H9 (cell line): ENCODE measurements at places on chromosomes 4 and X.

DNA sequence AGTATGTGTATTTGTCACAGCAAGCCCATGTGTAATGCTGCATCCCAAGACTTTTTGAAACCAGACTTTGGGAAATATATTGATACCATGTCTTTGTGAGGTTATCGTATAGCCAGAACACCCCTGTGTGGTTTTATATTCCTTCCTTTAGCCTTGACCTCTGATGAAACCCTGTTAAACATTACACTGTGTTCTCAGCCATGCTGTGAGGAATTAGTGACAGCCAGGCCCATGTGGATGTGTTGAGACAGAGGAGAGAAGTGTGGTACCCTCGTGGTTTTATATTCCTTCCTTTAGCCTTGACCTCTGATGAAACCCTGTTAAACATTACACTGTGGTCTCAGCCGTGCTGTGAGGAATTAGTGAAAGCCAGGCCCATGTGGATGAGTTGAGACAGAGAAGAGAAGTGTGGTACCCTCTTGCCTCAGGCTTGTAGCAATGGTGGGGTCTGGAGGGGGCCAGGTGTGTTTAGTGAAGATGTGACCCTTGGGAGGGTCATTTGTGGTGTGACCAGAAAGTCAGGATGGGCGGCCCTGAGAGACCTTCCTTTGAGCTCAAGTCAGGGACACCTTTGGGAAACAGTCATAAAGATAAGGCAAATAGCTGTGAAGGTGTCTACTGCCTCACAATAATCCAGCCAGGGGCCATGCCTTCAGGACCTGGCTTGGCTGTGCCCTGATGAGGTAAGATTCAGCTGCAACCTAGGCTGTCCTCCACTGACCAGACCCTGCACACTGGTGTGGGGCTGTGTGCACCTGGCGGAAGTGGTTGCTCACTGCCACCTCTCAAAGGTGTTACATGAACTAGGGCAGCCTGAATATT is 110.0 kb downstream of the IRF2 start:
- no peak overlapping the region for H3K27ac ChIP-seq
- peaks cover 3% of the 10 kb centered on the region; the same call in 1 of the 2 replicates for H3K4me1 ChIP-seq
- no peaks in the 10 kb centered on the region for H3K36me3 ChIP-seq
- no peak overlapping the region for H3K4me3 ChIP-seq

DNA sequence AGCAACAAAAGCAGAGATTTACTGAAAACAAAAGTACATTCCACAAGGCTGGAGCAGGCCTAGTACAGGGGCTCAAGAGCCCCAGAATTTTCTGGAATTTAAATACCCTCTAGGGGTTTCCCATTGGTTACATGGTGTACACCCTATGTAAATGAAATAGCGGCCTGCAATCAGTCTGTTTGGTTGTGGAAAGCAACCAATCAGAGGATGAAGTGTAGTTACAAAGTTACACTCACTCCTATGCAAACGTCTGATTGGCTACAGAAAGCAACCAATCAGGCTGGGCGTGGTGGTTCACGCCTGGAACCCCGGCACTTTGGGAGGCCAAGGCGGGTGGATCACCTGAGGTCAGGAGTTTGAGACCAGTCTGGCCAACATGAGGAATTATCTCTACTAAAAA is 13.8 kb upstream of the TXLNG start:
- H3K27ac ChIP-seq: peak overlapping the region; percentile 98
- peak; percentile 90 for DNase-seq
- H3K4me3 ChIP-seq: peak overlapping the region; percentile 28; the same call in 1 of the 3 replicates
- no peaks in the 10 kb centered on the region for H3K27me3 ChIP-seq
- peaks cover 5% of the 10 kb centered on the region; the same call in 2 of the 3 replicates for H3K36me3 ChIP-seq

- H3K27me3 ChIP-seq: no peaks in the 10 kb centered on the region
- peaks cover 7% of the 10 kb centered on the region; the same call in 2 of the 3 replicates for H3K36me3 ChIP-seq
- no peak overlapping the region for H3K27ac ChIP-seq
- no peak overlapping the region for H3K4me3 ChIP-seq
- no peaks in the 10 kb centered on the region for H3K4me1 ChIP-seq
- no peak for DNase-seq
These were observed 1234.8 kb downstream of the ADGRL3 start for GRCh38 chr4:62434921-62435320.

DNA sequence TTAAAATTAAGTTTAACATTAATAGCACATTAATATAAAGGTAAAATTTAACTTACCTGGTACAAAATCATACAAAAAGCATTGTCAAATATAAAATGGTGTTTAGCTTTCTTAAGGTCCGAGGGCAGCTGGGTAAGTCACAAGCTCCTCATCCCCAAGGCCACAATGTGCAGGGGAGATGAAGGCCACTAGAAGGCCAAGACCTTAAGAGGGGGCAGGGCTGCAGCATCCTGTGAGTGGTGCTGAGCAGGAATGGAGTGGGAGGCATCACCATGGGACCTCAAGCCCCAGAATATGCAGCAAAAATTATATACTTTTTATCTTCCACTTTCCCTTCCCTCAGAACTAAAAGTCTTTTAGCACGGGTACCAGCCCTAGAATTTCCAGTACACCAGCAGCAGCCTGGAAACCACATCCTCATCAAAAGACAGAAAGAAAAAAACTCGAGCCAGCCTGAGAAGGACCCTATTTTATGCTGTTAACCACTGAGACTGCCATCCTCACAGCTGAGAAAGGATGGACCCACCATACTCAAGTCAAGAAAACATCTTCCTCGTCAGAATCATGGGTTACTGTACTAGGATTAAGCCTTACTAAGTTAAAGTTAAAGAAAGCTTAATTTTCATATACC is 13.0 kb upstream of the RHOXF2 start:
- H3K36me3 ChIP-seq: peaks cover 43% of the 10 kb centered on the region
- no peak overlapping the region for H3K27ac ChIP-seq
- no peak overlapping the region for H3K4me3 ChIP-seq
- no peaks in the 10 kb centered on the region for H3K27me3 ChIP-seq
- H3K4me1 ChIP-seq: no peaks in the 10 kb centered on the region
- DNase-seq: no peak

DNA sequence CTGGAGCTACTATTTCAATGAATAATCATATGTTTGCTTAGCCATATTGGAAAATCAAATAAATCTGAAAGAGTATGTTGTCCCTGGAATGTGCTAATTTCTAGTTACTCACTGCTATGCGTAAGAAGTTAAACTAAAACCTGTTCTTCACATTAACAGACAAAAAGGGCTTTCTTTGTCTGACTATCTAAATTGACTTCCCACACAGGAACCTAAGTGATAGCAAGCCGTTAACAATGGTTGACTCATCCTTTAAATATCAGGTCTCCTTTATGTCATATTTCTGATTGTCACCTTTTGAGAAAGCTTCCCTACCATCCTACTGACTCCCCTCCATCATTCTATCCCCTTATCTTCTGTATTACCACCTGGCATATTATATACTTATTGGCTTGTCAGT is 81.4 kb downstream of the AMELX start:
- DNase-seq: no peak
- H3K27ac ChIP-seq: no peak overlapping the region
- H3K27me3 ChIP-seq: no peaks in the 10 kb centered on the region
- no peaks in the 10 kb centered on the region; the same call in none of the 2 replicates for H3K36me3 ChIP-seq

DNA sequence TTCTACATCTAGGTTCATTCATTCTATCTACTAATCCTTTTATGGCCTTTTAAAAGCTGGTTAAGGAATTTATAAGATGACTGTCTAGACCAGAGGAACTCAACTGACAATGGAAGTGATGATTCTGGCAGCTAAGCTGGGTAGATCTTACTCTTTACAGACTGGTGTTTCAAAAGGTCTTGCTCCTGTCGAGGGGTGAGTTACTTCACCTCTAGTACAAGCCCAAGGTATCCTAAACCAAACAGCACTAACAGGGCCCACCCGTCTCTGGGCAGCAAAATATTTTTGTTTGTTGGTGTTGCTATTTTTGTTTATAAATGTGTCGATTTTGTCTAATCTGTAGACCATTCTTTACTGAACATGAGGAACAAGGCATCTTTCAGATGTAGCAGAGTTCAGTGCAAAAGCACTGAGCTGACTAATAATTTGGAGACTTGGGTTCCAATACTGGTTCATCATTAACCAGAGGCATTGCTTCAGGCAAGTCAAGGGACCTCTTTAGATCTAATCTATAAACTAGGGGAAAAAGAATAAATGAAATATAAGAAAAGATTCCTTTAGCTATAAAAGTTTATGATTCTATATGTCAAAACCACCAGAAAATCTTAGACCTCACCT is 90.3 kb upstream of the FRG1 start:
- no peak overlapping the region for H3K27ac ChIP-seq
- no peaks in the 10 kb centered on the region for H3K4me1 ChIP-seq
- peaks cover 2% of the 10 kb centered on the region; the same call in 2 of the 3 replicates for H3K36me3 ChIP-seq
- no peaks in the 10 kb centered on the region for H3K27me3 ChIP-seq
- H3K4me3 ChIP-seq: no peak overlapping the region

- no peak overlapping the region for H3K4me3 ChIP-seq
- no peak overlapping the region for H3K27ac ChIP-seq
- no peak for DNase-seq
- H3K27me3 ChIP-seq: no peaks in the 10 kb centered on the region
- no peaks in the 10 kb centered on the region for H3K4me1 ChIP-seq
These were observed 104.7 kb upstream of the EGFL6 start for GRCh38 chrX:13464599-13465275.

GRCh38 chr4:126807132-126807531 is 825.6 kb upstream of the INTU start:
- DNase-seq: no peak
- no peaks in the 10 kb centered on the region for H3K4me1 ChIP-seq
- no peaks in the 10 kb centered on the region for H3K27me3 ChIP-seq
- no peak overlapping the region for H3K27ac ChIP-seq
- no peak overlapping the region for H3K4me3 ChIP-seq

DNA sequence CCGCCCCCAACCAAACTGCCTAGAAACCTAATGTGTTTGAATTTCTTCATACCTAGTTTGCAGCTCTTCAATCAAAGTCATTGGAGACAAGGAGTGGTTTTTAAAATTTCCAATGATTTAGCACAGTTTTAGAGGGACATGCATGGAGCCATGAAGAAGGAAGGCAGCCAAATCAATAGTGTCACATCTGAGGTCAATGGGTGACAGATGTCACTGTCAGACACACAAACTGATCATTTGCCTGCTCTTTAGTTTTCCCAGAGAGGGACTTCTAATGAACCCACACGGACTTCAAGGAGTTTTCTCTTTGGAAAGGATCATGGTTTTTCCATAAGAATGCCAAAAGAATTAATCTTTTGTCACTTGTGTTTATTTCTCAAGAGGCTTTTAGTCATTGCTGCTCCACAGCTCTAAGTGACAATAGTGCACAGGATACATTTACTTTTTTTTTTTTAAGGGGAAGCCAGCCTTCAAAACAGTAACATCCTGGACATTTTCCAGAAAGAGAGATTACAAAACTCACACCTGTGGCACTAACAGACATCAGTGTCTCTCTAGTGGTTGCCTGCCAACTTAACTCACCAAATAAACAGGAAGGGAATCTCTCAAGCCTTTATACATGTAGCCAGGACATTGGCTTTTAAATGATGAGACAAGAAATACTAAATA is 251.1 kb upstream of the DIAPH2 start:
- DNase-seq: no peak
- H3K4me1 ChIP-seq: no peaks in the 10 kb centered on the region; the same call in 1 of the 2 replicates
- no peak overlapping the region for H3K4me3 ChIP-seq
- H3K27ac ChIP-seq: no peak overlapping the region
- no peaks in the 10 kb centered on the region for H3K27me3 ChIP-seq

- DNase-seq: no peak
- H3K4me3 ChIP-seq: no peak overlapping the region
- H3K27me3 ChIP-seq: no peaks in the 10 kb centered on the region
These were observed 466.0 kb downstream of the DMD start for GRCh38 chrX:32745323-32745722.

GRCh38 chr4:4868040-4868757 is 8.7 kb downstream of the MSX1 start:
- H3K4me3 ChIP-seq: no peak overlapping the region
- no peak for DNase-seq
- H3K27ac ChIP-seq: no peak overlapping the region
- H3K36me3 ChIP-seq: no peaks in the 10 kb centered on the region

GRCh38 chr4:75069493-75070074 is 136.7 kb downstream of the PARM1 start:
- no peak overlapping the region for H3K27ac ChIP-seq
- no peak for DNase-seq
- H3K27me3 ChIP-seq: no peaks in the 10 kb centered on the region

DNA sequence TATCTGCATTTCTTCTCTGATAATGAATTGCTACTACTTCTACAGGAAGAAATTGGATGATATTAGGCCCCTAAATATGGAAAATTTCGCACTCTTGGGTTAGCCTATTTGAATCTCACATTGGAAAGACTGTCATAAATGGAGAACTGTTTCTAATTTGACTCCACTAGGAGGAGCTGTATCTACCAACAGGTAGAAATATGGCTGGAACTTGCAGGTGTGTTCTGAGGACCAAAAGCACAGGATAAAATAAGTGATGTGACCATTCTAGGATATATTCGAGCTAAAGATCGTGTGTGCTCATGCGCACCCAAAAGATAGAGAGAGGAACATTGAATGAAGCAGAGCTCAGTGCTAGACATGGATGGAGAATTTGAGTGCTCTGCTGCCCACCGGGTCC is 4.8 kb upstream of the NKAP start:
- H3K36me3 ChIP-seq: peaks cover 2% of the 10 kb centered on the region; the same call in 2 of the 3 replicates
- no peaks in the 10 kb centered on the region for H3K27me3 ChIP-seq
- DNase-seq: no peak

DNA sequence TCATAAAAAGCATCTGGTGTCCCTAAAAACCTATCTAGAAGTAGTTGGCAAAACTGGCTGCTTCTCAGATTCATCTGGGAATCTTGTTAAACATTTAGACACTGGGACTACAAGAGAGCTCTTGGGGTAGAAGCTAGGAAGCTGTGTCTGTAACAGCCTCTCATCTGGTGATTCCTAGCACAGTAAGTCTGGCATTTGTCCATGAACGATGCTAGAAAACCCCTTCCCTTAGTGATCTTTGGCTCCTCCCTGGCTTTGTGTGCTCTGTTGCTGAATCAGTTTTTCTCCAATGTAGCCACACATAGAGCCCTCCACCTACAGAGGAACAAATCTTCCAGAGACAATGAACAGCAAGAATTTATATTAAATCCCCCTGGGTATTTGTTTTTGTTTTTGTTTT is 951.7 kb upstream of the LCORL start:
- H3K36me3 ChIP-seq: peaks cover 3% of the 10 kb centered on the region
- H3K4me1 ChIP-seq: no peaks in the 10 kb centered on the region
- H3K4me3 ChIP-seq: no peak overlapping the region
- no peak for DNase-seq
- no peaks in the 10 kb centered on the region for H3K27me3 ChIP-seq

DNA sequence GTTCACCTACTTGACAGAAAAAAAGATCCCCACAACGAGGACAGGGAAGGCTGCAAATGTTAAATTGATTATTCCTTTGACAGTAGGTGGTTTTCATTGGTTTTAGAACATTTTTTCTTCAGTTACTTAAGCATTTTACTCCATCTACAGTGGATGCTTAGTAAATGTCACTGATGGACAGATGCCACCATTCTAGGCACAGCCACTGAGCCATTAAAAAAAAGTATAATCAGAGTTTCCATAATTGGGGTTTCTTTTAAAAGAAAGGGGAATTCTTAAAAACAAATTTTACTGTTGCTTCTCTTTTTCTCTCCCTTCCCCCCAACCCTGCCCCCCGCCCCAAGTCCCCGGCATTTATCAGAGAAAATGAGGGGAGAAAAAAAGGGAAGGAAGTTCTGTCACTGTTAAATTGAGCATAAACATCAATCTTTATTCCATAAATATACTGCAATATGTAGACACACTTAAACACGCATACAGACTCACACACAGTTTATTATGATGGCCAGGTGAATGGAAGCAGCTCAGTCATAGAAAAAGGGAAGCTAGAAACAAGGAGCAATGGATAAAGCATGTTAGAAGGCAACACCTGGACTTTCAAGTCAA is 79.7 kb upstream of the PRPS2 start:
- H3K4me1 ChIP-seq: no peaks in the 10 kb centered on the region
- no peak overlapping the region for H3K4me3 ChIP-seq
- DNase-seq: no peak
- no peak overlapping the region for H3K27ac ChIP-seq
- H3K27me3 ChIP-seq: no peaks in the 10 kb centered on the region
